ENCODE measurements at places on chromosomes 1 and 21.

DNA sequence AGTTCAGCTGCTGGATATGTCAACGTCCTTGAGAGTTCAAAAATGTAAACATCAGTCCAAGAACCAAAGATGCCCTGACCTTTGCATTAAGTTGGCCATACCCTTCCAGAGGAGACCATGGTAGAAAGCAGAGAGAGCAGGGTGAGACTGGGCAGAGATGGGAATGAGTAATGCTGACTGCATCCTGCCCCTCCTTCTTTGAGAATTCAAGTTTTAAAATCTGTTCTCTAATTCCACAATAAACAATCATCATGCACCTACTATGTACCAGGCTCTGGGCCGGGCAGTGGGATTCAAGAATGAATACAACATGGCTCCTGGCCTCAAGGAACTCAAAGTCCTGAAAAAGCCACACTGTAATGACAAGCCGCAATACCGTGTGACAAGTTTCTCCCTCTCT is 3.9 kb upstream of the HAO2 start:
- no peak for DNase-seq

- no peak for DNase-seq
These were observed 78.7 kb downstream of the SSBP3 start for GRCh38 chr1:54327386-54328065.

- no peak for DNase-seq
These were observed 8.2 kb downstream of the CTPS1 start for GRCh38 chr1:40987439-40988276.

DNA sequence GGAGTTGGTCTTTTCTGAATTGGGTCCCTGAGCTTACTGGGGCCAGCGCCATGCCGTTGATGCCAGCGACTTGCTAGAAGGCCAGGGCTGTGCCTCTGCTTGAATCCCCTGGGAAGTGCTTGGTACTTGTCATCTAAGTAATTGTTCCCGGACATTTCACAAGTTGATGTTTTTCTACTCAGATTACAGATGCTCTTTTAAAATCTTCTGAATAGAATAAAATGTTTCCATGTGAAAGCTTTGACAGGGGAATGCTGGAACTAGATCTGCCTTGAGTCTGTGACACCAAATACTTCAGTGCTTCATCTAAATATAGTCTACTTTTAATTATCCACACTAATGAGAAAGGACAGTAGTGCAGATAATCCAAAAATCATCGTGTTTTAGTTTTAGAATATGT is 38.3 kb downstream of the PTGFRN start:
- no peak for DNase-seq

DNA sequence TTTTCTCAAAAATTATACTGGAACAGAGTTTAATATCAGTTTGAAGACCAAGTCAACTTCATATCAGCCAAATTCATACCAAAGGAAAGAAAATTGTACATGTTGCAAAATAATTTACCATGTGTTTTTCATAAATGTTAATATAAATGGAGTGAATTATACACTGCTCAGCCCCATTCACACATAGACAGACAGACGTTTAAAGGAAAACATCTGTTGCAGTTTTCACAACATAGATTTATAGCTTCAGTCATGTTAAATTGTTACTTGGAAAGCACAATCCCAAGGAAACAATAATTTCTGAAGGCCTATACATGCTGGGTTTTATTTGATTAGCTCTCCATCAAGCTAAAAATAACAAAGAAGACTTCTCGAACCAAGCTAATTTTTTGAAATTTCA is 27.8 kb upstream of the HYI start:
- DNase-seq, result no peak

DNA sequence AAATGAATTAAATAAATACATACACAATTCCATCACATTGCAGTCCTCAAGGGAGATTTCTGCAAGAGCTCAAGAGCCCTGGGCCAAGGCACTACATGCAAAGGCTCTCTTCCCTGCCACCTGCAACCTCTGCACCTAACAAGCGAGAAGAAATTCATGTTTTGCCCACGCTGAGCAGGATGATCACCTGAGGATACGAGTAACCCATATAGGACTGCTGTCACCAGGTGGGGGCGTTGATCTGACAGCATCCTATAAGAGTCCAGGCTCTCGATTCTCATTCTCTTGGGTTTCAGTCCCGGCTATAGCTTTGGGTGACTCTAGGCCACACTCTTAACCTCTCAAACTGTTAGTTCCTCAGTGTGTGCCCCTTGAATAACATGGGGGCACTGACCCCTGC is 18.7 kb upstream of the SPOCD1 start:
- no peak for DNase-seq

DNA sequence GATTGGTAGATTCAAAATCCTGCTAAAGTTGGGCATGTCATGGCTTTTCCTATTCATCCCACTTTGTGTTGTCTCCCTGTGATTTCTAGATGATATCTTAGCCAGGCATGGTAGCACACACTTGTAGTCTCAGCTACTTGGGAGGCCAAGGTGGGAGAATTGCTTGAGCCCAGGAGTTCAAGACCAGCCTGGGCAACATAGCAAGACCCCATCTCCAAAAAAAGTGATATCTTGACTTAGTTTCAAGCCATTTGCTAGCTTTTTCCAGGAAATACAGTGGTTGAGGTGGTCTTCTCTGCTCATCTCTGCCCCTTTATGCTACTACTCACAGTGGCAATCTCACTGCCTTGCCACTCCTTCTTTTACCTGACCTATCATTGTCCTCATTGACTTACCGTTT is 12.3 kb upstream of the HAX1 start:
- no peak for DNase-seq

GRCh38 chr1:229409616-229410369 is 24.1 kb downstream of the ACTA1 start:
- no peak for DNase-seq

DNA sequence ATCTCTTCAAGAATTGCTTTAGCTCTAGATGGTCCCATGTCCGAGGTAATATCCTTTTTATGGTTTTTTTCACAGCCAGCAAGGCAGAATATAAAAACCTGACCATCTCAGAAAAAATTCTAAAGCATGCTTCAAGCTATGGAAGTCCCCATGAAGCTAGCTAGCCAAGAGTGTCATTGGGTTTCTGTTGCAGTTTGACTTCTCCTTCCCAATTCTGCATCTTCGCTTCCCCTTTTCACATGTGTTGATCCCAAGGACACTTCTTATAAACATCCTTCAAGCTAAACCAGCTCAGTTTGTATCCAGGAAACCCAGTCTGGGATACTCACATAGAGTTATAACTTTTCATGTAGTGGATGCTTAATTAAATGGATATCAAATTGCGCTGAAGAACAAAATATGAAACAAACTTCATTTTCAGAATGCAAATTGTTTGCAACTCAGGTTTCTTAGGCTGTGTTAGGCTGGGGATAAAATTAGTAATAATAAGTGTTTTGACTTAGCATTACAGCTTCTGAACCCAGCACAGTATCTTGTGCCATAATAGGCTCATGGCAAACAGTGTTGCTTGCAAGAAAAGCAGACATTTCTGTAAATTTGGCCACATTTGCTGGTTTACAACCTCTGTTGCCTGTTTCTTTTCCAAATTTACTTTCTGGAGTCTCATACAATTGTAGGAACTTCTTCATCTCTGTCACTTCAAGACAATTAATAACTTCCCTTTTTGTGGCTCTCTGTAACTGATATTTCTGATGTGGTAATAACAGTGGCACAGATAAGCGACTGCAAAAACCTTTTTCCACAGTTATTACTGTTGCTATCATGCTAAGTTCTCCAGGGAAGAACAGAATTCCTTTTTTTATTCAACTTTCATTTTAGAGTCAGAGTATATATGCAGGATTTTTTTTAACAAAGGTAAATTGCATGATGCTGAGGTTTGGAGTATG is 53.2 kb downstream of the NCAM2 start:
- no peak for DNase-seq

GRCh38 chr21:33231526-33231925 is 1.8 kb downstream of the IFNAR2 start:
- no peak for DNase-seq

DNA sequence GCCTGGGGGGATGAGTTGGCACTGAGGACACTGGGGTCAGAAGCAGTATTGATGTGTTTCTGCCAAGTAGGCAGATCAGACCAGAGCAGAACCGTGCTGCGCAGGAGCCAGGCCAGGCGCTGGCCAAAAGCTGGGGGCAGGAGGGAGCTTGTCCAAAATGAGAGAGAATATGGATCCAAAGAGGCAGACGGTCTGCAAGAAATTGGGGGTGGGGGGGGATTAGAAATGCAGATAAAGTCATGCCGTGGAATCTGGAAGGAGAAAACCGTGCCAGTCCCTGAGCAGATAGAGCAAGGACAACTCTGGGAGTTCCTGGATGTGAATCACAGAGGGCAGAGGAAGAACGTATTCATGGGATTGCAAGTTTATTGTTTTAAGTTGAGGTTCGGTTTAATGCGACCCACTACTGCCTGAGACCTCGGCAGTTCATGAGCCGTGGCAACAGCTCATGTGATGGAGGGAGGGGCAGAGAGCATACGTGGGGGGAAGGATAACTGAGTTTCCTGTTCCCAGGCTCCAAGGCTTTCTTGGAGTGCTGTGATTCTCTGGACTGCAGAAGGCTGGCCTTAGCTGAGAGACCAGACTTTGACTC is 224.0 kb downstream of the FGGY start:
- no peak for DNase-seq

DNA sequence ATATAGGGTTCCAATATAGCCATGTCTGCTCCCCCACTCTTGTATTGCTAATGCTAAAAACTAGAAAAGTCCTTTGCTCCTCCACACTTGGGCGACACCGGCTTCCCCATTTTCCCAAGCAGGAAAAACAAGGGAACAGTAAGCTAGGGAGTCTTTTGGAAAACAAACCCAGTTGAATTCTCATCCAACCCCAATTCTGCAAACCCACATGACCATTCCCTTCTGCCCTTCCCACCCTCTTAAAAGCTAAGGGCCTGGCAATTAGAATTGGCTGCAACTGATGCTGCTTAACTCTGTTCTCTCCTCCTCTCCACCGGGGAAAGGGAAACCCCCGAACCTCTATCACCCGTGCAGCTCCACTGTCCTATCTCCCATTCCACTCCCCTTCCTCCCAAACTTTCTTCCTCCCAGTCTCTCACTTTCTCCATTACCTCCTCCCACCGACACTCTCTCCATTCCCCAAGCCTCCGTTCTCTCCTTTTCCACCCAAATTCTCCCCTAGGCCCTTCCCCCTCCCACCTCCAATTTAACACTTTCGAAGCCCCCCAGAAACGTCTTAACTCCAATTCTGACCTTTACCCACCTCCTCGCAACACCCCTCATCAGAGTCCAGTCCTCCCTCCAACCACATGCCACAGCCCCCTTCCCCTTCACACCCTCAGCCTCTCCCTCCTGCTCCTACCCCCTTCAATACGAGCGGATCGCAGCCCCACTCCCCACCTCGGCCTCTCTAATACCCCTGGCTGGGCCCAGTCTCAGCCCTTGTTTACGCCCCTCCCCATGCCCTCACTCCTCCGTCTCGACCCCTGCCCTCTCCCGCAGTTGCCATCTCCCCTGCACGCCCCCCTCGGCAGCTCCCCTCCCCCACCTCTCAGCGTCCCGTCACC is 701 bp downstream of the DEDD start:
- DNase-seq, result no peak

DNA sequence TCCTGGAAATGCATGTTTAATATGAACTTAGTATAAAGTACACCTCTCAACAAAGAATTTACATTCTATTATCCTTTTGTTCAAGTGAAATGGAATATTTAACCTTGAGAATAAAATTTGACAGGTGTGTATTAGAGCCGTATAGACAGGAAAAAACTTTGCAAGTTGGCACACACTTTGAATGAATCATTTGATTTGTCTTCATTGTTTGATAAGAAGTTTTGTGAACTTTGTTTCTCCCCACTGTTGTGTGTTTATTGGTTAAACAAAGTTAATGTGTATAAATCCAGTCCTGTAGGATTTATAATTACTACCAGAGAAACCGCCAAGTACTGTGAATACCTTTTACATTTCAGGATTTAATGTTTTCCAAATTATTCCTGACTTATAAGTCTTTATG is 2.0 kb downstream of the SYDE2 start:
- no peak for DNase-seq

GRCh38 chr1:53391982-53392381 is 64.1 kb upstream of the LRP8 start:
- no peak for DNase-seq

GRCh38 chr21:38538353-38538752 is 40.1 kb upstream of the ERG start:
- DNase-seq, result no peak

GRCh38 chr1:172154551-172154950 is 265.9 kb upstream of the C1orf105 start:
- no peak for DNase-seq

GRCh38 chr1:175232335-175232734 is 39.8 kb upstream of the KIAA0040 start:
- DNase-seq, result no peak

DNA sequence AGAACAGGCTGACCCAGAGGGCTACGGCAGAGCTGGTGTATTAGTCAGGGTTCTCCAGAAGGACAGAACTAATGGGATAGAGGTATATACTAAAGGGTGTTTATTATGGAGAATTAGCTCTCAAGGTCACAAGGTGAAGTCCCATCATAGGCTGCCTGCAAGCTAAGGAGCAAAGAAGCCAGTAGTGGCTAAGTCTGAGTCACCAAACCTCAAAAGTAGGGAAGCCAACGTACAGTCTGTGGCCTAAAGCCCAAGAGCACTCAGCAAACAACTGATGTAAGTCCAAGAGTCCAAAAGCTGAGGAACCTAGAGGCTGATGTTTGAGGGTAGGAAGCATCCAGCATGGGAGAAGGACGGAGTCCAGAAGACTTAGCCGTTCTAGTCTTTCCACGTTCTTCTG is 179.2 kb downstream of the BACH1 start:
- no peak for DNase-seq

DNA sequence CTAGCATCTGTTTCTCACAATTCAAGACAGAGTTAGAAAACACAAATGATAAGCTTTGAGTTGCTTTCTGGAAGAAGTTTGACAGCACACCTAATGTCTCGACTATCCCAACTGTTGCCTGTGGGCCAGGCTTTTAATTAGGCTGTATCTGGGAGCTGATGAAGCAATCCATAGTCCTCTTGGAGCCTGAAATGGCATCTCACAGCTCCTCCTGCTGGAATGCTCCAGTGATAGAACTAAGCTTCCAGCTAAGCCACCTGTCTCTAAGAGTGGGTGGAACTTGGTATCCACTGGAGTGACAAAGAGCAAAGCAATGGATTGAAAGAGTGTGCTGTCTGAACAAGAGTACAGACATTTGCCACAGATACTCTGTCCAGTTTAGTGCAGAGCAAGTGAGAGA is 605.3 kb upstream of the NR5A2 start:
- no peak for DNase-seq

GRCh38 chr1:158506369-158506987 is 34.5 kb downstream of the OR10R2 start:
- DNase-seq, result no peak

GRCh38 chr1:45842786-45843185 is 39.4 kb downstream of the MAST2 start:
- DNase-seq, result no peak

DNA sequence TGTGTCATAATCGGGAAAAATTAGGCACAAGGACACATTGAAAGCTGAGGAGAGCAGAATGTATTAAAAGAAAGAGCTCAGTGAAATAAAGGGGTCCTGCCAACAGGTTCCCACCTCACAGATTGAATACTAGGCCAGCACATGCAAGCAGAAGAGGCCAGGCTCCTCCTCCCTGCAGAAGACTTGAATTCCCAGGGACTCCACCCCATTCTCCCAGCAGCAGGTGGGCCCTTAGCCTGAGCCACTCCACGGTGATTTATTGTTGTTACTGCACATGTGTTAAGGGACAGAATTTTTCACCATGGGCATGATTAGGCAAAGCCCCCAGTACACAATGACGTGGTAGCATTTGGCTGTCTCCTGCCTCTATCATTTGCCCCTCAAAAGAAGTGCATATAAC is 1844.7 kb downstream of the NCAM2 start:
- no peak for DNase-seq
